ENCODE measurements at places on chromosomes 4 and X.

DNA sequence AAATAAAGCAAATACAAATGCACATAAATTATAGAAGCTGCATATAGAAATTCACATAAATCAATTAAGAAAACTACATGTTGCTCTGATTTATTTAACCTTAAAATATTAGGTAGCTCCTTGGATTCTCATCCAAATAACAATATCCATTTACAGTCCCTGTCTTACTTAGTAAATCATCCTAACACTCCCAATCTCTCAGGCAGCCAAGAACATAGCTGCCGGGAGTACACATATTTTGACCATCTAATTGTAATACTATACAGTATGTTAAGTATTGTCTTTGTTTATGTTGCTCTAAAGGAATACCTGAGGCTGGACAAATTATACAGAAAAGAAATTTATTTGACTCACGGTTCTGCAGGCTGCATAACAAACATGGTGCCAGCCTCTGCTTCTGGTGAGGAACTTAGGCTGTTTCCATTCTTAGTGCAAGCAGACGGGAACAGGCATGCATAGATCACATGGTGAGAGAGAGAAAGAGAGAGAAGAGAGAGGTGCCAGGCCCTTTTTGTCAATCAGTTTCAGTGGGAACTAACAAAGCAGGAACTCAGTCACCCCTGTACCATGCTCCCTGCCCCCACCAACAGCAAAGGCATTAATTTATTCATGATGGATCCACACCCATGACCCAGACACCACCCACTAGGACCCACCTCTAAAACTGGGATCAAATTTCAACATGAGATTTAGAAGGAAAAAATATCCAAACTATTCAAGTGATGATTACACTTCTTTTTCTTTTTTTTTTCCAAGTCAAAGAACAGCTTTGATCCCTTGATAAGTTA is 614.8 kb upstream of the TECRL start:
- DNase-seq: no peak

GRCh38 chrX:2147928-2148327 is 352.8 kb downstream of the DHRSX start:
- DNase-seq: no peak

DNA sequence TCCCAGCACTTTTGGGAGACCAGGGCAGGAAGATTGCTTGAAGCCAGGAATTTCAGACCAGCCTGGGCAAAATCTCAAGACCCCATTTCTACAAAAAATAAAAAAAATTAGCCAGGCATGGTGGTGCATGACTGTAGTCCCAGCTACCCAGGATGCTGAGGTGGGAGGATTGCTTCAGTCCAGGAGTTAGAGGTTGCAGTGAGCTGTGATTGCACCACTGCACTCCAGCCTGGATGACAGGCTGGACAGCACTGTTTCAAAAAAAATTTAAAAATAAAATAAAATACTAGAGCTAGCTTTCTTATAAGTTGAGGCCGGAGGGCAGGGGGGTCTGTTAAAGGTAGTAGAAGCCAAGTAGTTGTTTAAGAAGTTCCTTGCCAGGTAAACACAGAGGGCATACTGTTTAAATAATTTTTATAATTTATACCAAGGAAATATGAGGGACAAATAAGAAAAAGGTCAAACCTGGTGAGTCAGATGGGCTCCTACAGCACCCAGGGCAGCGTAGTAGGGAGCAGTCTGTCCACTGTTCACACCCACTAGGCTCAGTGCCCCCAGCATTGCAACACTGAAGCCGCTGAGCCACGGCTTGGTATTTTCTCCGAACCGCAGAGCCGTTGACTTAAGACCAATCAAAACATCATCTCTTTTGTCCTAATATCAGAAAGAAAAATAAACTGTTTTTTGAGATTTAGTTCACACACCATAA is 17.3 kb downstream of the COQ2 start:
- DNase-seq: no peak

- no peak for DNase-seq
Observed at GRCh38 chr4:79209081-79209480, 116.8 kb downstream of the NAA11 start.

GRCh38 chr4:112172180-112172579 is 26.9 kb downstream of the FAM241A start:
- DNase-seq: no peak

DNA sequence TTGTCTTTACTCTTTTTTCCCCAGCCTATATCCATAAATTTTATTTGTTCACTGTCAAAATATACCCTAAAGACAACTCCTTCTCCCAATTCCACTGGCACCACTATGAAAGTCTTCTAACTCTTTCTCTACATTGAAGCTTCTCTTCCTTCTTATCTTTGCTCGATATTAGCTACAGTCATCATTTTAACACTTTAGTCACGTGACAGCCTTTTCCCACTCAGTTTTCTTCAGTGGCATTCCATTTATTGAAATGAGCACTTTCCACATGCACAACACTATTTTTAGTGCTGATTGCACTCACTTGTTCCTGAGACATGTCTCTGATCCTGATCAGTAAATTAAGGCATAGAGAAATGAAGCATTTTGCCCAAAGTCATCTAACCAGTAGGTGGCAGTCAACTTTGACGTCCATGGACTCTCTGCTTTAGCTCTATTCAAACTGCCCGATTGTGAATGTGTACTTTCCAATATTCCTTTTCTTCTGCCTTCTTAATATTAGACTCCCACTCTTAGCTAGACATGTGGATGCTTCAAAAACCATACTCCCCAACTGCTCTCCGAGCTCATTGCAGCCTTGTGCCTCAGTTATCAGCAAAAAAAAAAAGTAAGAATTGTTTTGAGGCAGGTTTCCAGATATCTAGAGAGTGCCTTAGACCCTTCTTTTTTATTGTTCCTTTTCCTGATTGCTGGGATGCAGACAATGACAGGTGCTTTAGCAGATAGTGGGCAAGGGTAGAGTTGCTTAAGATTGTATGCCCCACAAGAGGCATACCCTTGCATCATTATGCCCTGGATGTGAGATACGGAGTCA is 394.4 kb upstream of the ADGRL3 start:
- DNase-seq: no peak

GRCh38 chr4:112142182-112142581 is 3.1 kb upstream of the FAM241A start:
- no peak for DNase-seq

- no peak for DNase-seq
Observed at GRCh38 chr4:68119921-68120320, 9.7 kb downstream of the TMPRSS11F start.

DNA sequence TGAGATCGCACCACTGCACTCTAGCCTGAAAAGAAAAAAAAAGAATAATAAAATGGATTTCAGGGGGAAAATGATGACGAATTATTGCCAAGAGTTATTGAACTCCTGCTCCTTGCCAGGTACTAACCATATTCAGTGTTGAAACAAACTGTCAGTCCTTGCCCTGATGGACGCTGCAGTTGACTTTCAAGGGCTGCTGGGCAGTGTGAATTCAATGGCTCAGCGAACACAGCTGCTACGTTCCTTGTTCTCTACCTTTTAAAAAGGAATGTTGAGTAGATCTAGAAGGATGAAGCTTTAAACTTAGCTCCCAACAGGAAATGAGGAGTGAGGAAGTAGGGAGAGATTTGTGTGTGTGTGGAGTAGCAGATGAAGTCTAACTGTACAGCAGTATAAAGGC is 2.7 kb downstream of the LIMCH1 start:
- no peak for DNase-seq

GRCh38 chrX:150329282-150329681 is 33.8 kb upstream of the MAMLD1 start:
- no peak for DNase-seq

- DNase-seq: no peak
Observed at GRCh38 chr4:71294301-71294700, 44.5 kb upstream of the SLC4A4 start.

GRCh38 chr4:57425610-57426009 is 315.4 kb upstream of the IGFBP7 start:
- no peak for DNase-seq
